ENCODE measurements at places on chromosomes 12 and 14.

DNA sequence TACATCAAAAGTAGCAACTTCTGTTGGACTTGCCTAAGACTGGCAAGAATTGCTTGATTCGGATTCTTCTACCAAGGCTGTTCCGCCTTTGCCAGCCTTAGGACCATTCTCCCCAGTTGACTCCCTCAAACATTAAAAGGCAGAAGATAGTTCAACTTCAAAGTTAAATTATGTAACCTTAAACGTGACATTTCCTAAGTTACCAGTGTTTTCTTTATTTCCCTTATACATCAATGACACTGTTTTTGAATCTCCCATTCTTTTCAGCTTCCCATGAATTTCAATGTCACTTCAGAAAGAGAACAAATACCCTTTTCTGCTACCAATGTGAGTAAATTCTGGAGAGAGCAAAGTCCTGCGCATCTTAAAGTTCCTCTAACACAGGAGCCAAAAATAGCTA is 25.2 kb downstream of the CAPRIN2 start:
- DNase-seq = no peak

DNA sequence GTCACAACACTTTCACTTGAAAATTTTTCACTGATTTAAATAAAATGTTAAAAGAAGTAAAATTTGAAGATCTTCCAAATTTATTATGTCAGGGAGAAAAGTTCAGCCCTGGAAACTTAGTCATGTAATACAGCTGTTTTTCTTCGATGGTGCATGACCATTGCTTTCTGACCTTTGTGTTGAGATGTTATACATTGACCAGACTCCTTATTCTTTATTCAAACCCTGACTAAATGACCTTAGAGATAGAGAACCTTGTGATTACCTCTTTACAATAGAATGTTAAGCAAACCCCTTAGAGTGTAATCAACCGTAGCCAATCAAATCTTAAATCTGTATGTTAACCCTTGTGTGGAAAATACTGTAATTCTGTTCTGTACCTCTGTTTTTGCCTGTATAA is 34.5 kb downstream of the PLCZ1 start:
- no peak for DNase-seq

- DNase-seq = peak; percentile 28
These were observed 201.7 kb downstream of the EXOC5 start for GRCh38 chr14:57066887-57067513.

DNA sequence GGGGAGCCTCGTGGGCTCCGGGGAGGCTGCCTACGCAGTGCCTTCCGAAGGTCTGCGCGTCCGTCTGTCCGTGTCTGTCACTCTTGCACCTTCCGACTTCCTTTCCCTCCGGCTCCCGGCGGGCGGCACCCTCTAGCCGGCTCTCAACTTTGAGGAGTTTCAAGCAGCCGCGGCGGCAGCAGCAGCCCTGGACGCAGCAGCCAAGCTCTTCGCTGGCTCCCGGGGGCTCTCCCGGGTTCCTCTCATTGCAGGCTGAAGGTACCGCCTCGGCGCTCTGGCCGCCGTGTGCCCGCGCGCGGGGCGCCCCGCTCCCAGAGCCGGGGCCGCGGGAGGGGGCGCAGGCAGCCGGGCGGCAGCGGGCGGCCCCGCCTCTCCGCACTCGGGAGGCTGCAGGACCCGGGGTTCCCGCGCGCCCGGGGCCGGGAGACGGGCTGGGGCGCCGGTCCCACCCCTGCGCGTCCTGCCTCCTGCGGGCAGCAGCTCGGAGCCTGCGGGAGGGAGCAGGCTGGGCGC is at the start of the genes AMIGO2 and PCED1B:
Gene AMIGO2 (minus strand): TSS at position 492 of the 513 bp plus-strand sequence. CDS start 957 bp downstream, outside the sequence.
Gene PCED1B (plus strand): TSS at position 154 of the 513 bp plus-strand sequence. CDS start 155,443 bp downstream, outside the sequence.
- DNase-seq = peak; percentile 86

- no peak for DNase-seq
These were observed 595.1 kb upstream of the ATP2B1 start for GRCh38 chr12:90303771-90304170.

GRCh38 chr12:123761841-123762714 is at the start of gene DNAH10:
Gene DNAH10 (plus strand): TSS chr12:123762301. CDS start chr12:123762337, 36 bp downstream.
- DNase-seq = peak; percentile 3

DNA sequence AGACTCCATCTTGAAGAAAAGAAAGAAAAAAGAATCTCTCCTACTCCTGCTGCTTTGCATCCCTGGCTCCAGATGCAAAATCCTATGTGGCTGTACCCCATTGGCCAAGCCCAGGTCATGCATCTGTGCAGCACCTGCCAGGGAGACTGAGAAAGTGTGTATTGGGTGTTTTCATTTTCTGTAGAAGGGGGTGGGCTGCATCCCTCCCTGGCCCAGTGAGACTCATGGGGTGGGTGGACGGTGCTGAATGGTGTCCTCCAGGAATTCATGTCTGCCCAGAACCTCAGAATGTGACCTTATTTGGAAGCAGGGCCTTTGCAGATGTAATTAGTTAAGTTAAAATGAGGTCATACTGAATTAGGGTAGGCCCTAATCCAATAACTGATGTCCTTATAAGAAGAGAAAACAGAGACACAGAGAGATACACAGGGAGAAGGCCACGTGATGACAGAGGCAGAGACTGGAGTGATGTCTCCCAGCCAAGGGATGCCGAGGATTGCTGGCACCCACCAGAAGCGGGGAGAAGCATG is 23.2 kb downstream of the MOAP1 start:
- no peak for DNase-seq

DNA sequence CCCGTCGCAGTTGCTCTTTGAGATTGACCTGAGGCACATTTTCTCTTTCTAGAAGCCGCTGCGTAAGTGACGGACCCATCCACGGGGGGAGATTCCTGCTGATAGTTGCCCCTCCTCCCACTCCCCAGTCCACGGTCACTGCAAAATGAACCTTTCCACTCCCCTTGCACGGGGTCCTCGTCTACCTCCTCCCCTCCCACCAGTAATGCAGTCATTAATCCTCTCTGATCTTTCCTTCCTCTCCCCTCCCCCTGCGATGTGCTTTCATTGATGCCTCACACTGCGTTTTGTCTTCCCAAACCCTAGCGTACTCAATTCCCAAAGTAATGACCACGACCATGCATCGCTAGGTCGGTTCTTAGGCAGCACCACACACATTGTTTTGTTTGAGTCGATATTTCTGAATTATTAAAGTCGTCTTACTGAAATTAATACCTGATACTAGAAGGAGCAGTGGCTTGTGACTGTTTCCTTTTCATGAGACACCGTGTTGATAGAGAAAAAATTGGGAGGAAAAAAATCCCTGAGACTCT is 857 bp downstream of the ETNK1 start:
- DNase-seq = peak; percentile 34

- DNase-seq = no peak
These were observed 324 bp downstream of the POLE start for GRCh38 chr12:132686825-132687210.

GRCh38 chr14:97120611-97121031 is 323.4 kb downstream of the VRK1 start:
- no peak for DNase-seq

DNA sequence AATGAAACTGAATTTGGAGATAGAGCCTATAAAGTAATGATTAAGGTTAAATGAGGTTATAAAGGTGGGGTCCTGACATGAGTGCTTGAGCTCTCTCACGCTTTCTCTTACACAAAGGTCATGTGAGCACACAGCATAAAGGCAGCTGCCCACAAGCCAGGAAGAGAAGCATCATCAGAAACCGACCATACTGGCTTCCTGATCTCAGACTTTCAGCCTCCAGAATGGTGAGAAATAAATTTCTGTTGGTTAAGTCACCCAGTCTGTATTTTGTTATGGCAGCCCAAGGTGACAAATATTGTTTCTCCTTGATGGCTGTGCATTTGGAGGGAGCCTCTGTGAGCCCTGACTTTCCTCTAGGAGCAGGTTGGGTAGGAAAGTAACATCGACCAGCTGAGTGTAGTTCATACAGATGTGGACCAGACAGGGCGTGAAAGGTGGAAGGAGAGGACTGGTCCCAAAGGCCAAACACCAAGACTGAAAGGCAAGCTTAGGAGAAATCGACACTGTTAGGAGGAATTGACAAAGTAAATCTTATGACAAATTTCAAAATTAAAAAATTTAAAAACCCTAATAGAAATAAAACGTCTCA is 97.6 kb upstream of the SLC38A2 start:
- DNase-seq = no peak

DNA sequence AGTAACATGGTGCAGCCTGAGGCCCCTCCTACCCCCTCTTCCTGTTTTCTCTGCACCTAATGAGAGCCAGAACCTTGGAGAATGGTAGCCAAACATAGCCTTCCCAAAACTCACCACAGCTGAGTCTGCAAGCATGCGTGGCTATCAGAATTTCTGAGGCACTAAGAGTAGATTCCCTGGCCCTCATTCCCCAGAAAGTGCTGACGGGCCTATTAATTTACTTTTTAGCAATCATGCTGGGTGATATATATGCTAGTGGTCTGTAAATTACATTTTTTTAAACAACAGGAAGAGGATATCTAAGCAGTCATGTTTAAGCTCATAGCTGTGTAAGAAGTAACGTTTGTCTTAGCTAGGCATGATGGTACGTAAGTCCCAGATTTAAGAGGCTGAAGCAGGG is 30.4 kb downstream of the KANSL2 start:
- no peak for DNase-seq

DNA sequence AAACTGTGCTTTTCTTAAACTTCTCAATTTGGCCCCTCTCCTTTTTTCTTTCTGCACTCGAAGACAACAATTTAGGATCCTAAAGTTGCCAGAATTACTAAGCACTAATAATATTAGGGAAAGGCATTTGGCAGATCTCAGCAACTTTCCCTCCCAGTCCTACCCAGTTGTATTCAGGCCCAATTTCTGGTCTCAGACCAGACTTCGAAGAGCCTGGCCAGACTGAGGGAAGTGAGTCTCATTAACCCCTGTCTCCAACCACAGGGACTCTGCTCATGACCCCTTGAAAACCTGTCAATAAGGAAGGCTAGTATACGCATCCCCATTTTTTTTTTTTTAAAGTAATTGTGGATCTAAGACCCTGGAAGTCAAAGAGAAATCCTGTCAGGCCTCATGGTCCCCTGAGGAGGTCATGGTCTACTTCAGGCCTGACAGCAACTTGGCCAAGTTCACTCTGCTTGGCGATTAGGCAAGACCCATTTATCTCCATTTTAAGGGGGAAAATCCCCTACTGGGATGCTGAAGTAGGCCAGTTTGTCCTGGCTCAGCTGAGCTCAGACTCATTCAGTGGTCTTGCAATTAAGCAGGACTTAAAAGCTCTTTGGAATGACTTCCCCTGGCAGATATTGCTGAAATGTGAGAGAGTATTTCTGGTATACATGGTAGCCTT is 521.0 kb downstream of the FUT8 start:
- peak; percentile 16 for DNase-seq

DNA sequence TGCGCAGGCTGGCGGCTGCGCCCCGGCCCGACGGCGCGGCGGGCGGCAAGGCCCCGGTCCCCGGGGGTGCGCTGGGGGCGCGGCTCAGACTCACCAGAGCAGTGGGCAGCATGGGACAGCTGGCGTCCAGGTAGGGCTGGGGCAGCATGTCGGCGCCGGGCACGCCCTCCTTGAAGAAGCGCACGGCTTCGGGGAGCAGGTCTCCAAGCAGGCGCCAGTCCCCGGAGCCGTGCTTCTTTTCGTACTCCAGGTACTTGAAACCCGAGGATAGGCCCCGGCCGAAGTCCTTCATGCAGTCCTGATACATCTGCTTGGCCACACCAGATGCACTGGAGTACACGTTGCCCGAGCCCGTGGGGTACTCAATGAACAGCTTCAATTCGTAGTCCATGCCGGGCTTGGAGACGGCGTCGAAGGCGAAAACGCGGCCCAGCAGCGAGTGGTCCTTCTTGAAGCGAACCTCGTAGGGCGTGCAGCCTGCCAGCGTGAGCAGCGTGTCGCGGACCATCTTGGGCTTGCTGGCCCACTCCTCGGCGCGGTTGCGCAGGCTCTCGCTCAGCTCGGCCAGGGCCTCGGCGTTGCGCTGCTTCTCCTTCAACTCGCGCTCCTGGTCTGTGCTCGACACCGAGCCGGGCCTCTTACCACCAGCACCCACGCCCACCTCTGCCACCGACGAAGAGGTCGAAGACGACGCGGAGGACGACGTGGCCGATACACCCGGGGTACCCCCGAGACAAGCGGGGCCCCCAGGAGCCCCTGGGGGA is 2.2 kb downstream of the IRF2BPL start:
- peak; percentile 62 for DNase-seq

DNA sequence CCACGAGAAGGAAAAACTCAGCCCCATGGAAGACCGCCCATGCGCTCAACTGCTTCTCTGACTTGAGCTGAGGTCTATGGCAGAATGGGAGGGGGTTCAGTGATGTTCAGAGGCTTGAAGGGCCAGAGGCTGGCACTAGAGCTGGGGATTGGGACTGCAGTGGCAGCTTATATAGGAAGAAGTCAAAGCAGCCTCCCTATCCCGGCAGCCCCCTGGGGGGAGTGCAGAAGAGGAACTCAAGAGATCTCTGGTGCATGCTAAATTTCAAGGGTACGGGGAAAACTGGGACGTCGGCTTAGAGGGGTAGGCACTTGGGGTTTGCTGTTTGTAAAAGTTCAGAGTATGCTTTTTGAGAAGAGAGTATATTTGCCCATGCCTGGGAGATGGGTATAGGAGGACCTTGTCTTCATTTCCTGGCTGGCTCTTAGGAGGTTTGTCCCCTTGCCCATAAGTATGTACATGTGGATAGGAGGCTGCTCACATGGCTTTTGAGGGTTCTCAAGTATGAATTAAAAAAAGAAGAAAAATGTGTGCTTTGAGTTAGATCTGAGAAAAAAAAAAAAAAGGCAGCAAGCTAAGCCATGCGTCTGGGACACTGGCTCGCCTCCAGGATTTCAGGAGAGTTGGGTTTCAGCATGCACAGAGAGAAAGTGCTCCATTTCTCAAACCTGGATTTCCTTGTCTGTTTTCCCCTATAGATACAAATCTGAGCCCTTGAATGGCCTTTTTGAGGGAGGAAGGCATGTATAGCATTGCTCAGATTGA is 3.2 kb upstream of the MEG3 start:
- no peak for DNase-seq

- DNase-seq = peak; percentile 80
These were observed 2.3 kb downstream of the MEG3 start for GRCh38 chr14:100828031-100828769.

Data from cardiac fibroblast (primary cell).